NCI-H2029 treated with DMSO at 0.1 percent for 48 hours (cell line): ENCODE measurements at places on chromosomes 2 and 18.

DNA sequence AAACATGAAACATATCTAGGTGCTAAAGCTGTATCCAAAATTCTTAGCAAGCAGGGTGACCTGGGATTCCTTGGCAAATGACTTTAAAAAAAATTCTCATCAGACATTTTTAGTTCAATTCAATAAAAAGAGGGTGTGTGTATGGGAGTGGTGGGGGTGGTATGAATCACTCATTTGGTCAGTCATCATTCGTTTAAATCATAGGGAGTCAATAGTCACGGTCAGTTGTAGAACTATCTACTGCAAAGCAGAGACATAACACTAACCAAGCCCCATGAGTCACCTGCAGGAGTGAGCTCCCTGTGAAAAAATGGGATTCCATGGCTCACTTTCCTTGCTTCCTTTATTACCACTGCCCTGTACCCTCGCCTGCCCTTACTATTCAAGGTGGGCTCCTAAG is 380.6 kb upstream of the TCF4 start:
- DNase-seq, result no peak

DNA sequence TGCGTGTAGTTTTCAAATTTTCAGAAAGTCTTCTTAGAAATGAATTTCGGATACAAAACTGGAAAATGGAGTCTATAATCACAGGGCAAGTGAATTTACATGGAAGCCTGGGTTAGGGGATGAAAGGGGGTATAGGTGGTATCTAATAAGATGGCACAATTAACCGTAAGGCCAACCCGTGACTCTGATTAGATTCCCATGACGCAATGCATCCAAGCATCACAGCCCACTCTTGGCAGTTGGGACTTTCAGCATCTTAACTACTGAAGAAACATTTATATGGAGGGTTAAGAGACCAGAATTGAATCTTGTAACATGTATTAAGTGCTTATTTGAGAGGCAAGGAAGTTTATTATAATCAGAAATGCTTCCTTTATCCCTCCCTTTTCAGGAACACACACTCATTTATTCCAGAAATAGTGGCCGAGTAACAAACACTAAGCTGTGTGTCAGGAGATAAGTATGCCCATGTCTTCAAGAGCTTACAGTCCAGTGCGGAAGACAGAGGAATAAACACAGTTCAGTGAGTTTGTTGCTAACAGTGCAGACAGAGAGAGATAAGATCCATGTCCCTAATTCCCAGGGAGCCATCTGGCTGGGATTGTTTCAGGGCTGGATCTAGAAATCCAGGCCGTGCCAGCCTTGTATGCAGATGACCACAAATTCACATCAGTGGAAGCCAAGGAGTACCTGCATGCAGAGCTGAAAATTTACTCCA is 151.2 kb downstream of the ANTXR1 start:
- DNase-seq, result no peak

GRCh38 chr18:21047126-21047525 is 64.5 kb downstream of the ROCK1 start:
- no peak for DNase-seq

- no peak for DNase-seq
Observed at GRCh38 chr2:128198656-128199055, 107.7 kb downstream of the UGGT1 start.

GRCh38 chr2:43609290-43609918 is 13.6 kb upstream of the THADA start:
- DNase-seq, result peak; percentile 9

DNA sequence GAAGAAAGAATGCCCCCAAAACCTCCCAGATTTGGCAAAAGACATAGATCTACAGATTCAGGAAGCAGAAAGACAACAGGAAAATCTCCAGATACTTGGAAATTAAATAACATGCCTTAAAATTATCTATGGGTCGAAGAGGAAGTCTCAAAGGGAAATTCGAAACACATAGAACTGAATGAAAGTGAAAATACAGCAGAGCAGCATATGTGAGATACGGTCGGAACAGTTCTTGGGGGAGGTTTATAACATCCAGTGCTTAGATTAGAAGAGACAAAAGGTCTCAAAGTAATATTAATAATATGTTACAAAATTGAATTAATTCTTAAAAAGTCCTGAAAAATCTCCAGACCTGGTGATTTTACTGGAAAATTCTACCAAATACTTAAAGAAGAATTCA is 14.3 kb downstream of the KCNG2 start:
- DNase-seq, result no peak
